ENCODE measurements at places on chromosomes 12 and 14.

- DNase-seq: no peak
These were observed 2.0 kb downstream of the PTPN11 start for GRCh38 chr12:112420740-112421139.

DNA sequence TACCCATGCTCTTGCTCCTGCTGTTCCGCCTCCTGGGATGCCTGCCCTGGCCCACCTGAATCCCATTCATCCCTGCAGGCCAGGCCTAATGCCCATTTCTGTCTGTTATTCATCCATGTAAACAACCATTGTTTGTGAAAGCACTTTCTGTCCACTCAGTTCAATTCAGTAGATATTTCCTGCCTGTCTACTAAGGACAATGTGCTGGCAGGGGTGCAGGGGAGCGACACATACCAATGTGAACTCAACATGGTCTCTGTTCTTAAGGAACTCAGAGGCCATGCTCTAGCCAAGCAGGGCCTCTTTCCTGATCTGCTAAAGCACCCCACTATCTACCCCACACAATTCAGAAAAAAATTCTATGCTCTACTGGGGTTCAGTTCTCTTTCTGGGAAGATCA, 88.5 kb upstream of the ZFP36L1 start:
- no peak for DNase-seq

DNA sequence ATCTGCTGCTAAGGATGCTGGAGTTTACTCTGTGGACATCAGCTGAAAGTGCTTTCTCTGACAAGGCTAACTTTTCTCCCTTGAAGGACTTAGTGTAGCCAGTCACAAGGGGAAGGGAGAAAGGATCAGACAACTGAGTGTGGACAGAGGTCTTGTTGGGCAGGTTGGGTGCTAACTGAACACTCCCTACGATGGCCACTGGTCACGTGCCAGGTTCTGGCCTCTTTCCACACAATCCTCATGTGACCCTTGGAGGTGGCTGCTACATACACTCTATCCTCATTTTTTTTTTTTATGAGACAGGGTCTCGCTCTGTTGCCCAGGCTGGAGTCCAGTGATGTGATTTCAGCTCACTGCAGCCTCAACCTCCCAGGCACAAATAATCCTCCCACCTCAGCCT, 39.7 kb downstream of the FOXN4 start:
- no peak for DNase-seq

DNA sequence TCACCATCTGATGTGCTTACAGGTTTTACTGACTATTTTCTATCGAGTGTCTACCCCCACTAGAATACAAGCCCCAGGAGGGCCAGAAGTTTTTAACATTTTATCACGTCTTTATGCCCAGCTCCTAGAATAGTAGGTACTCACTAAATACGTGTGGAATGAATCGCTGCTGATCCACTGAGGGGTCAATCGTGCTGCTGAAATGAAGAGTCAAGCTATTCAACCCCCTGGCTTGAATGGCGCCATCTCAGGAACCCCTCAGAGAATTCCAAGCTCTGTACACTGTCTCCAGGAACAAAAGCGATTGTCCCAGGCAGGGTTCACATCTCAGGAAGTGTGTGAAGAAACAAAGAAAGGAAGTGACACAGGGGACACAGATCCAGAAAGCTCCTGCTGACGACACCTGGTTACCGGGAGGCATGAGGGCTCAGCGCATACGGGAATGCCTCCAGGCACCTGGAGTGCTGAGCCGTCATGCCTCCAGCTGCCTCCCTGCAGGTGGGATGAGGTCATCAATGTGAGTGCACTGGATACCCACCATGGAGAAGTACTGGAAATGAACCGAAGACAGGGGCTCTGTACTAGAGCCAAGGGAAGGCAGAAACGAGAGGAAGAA, 45.6 kb downstream of the PITPNM2 start:
- no peak for DNase-seq

DNA sequence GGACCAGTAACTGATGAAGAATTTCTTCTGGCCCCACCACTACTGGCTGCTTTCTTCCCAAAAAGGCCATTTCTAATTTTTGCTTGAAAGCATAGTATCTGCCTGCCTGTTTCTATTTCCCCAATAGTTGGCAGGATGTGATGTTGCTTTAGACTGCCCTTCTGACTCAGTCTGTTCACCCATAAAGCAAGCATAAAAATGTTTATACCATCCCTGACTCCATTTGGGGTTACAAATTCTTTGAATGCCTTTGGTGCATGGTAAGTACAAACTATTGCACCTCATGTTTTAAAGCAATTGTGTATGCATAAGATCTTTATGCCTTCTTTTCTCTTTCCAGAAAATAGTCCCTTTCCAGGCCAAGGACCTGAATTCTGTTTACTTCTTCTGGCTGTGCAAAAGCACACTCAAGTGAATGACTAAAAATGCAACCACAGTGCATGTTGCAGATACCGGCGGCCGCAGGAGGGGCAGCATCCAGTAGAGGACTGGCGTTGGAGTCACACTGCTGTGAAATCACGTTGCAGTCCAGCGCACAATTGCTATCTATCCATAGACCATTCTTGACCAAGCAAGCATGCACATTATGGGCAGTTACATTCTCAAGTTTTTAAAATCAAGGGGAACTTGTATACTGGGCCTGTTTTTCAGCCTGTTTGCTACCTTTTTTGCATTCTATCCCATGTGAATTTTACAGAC, 82.4 kb downstream of the SLC5A8 start:
- DNase-seq: no peak

DNA sequence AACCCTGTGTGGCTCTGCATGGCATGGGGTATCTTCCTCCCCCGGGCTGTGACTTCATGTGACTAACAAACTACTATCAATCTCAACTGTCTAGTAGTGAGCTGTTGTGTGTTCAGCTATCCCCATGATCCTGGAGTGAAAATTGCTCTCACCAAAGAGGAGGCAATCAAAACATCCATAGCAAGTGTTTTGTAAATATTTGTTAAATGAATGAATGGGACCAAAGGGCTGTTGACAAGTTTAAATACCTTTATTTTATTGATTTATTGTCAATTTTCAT, 138.1 kb upstream of the CPM start:
- DNase-seq: no peak

DNA sequence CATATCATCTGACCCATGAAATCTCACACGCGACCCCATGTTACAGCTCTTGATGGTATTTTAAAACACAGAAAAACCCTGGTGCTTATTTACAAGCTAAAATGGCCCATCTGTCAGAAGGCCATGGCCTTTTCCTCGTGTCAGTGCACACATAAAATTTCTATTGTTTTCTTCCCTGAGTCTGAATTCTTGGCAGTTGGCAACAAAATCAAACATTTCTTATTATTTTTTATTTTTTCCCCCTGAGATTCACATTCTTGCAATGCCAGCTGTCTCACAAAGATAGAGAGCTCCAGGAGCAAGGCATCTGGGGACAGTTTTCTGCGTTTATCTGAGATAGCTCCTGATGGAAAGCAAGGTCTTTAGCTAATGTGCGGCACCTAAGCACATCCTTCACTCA, 818.1 kb upstream of the TMEM132C start:
- no peak for DNase-seq

- DNase-seq: no peak
These were observed 345.5 kb upstream of the MGAT4C start for GRCh38 chr12:86601550-86602308.

DNA sequence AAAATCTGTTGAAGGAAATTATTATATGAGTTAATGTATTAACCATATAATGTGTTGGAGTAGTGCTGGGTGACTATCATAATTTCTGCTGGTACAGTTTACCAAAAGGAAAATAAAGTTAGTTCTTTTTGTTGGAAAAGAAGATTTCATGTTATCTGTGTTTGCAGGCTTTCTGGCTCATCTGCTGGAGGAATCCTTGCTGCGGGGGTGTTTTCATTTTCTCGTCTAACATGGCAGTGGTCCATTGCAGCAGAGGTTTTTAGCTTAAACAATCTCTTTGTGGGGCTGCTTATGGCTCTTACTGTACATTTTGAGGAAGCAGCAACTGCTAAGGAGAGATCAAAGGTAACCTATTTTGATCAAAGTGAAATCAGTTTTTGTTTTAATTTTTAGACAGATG, 24.1 kb downstream of the TMEM260 start:
- no peak for DNase-seq

- no peak for DNase-seq
These were observed 32.2 kb upstream of the SERPINA6 start for GRCh38 chr14:94355191-94355794.

GRCh38 chr14:35020713-35021112, 25.4 kb upstream of the FAM177A1 start:
- no peak for DNase-seq

DNA sequence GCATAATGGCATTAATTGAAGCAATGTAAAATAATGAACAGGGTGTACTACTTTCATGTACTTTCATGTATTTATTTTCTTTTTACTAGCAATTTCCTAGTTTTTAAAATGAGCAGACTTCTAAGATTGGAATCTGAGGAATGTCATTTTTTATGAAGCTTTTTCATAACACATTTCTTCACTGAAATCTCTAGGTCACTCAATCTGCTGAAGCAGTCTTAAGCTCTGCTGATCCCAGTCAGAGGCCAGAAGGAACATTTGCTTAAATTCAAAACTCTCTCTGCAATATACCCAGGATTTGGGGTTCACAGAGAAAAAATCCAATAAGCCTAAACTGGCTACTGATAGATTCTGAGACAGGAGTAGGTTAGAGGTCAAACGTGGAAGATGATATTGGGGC, 73.6 kb upstream of the CNTN1 start:
- DNase-seq: no peak

GRCh38 chr14:105041841-105042765, 21.2 kb upstream of the CDCA4 start:
- DNase-seq: no peak

GRCh38 chr14:60812987-60813386, 78.4 kb downstream of the MNAT1 start:
- no peak for DNase-seq

DNA sequence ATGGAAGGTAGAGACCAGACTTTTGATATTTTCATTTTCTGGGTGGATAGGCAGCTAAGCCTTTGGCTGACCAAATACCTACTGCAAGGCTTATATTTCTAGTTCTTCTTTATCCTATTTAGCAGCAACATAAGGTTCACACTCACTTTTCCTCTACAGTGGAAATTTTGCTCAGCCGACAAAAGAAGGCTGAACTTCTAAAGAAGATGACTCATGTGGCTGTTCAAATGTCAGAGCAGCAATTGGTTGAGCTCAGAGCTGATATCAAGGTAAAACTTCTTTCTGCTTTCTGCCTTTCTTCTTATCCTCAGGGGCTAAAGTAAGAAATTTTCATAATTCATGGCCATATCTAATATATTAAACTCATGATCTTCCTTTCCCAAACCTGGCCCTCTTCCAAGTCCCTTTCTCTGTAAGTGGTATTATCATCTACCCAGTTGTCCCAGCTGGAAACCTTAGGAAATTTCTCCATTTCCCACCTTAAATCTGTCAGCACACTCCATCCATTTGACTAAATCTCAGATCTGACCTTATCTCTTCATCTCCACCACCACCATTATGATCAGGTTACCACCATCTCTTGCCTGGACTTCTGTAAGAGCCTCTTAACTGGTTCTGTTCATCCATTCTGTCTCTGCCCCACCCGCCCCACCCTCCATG, 19.8 kb upstream of the KCNH3 start:
- DNase-seq: no peak

GRCh38 chr12:76018111-76018510, 13.5 kb downstream of the PHLDA1 start:
- no peak for DNase-seq

- DNase-seq: no peak
These were observed 598.4 kb downstream of the RPL10L start for GRCh38 chr14:46053221-46053620.

- no peak for DNase-seq
These were observed 100.8 kb upstream of the DACT1 start for GRCh38 chr14:58537004-58537403.

DNA sequence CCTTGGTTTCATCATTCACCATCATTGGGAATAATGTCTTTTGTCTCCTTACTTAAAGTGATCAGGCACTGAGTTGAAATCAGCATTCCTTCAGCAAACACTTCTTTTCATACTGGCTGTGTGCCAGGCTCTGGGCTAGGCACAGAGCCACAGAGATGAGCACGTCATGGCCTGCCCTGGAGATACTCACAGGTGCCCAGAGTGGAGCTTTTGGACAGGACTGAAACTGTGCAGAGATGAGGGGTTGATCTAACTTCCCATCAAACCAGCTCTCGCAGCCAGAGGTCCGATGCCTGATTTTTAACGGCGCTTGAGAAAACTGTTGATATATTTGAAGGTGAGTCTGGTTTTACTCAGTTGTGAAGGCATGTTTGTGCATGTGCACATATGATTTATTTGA, 43.1 kb downstream of the CACNA1C start:
- DNase-seq: no peak

GRCh38 chr12:93608313-93608712, 35.8 kb downstream of the SOCS2 start:
- no peak for DNase-seq

DNA sequence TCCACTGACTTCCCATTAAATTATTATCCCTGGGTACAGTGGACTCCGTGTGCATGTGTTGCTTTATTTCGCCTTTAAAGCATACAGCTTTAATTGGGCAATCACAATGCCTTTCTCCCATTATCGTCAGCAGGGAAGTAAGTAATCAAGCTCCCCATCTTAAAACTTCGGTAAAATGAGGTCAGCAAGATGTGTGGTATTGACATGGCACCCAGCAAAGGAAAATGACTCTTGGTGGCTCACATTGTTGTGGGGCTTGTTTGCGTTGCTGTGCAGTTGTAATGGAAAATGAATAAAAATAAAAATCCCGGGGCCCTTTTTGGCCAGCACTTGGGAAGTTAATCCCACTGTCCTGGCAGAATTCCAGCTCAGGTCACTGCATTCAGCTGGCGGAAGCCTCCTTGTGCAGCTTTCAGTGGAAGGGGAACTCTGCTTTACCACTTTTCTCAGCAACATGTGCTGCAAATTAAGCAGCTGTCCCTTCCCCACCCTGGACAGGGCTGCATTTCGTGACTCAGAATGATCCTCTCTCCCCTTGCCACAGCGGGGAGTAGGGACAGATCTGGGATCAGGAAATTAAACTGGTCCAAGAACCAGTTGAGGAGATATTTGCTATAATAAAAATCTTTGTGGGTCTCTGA, 13.9 kb upstream of the ATP2A2 start:
- DNase-seq: no peak

DNA sequence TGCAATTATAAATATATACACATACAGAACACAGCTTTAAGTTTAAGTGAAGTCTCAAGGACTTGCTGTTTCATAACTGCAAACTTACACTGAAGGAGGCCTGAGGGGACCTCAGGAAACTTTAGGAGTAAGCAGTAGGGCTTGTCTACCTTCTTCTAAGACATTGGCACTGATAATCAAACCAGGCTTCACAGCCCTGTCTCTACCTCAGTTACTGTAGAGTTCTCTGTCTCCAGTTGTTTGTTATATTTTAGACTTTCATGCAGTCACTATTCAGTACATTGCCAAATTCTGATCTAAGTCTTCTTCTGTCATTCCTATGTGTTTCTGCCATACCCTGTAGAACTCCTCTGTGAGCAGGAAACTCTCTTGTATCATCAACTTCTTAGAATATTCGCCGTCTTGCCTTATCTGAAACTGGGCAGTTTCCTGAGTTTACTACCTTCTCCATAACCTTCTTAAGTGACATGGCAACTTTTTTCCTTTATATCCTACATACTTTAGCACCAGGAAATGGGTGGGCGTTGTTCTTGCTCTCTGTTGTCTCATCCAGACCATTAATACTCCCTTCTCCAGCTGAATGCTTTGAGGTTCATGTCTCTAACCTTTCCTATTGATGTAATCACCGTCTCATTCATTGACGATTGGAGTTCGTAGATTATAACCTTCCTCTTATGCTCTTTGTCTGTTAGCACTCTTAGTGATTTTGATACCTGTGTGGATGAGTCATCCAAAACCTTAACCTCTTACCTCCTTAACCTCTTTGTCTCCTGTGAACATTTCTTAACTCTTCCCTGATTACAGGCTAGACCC, 11.4 kb downstream of the APAF1 start:
- no peak for DNase-seq

GRCh38 chr12:54418441-54419087, 502 bp downstream of the ITGA5 start:
- no peak for DNase-seq
